ENCODE measurements at places on chromosomes 16 and 17.

DNA sequence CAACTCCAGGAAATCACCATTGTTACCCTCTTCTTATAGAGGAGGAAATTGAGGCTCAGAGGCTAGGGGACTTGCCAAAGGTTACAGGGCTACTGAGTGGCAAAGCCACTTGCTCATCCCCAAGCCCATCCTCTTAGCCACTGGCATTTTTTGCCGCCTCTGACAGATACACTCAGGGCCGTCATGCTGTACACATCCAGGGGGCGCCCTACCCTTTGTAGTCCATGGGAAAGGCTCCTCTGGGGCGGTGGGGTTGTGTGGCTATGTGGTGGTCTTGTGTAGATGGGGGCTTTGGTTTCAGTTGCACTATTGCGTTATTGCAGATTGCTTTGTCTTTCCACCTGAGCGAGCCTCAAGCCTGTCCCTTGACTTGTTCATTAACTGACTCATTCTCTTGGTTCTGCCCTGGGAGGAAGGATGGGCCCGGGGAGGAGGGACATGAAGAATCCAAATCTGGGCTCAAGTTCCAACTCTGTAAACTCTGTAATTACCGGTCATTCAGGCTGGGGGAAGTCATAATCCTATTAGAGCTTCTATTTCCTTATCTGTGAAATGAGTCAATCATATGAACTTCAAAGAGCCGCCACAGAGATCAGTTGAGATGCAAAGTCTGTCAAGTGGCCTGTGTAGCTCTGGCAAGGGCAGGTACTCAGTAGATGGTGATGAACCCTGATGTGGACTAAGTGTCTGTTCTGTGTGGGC, 2.8 kb downstream of the NOS2 start:
- DNase-seq, result no peak

DNA sequence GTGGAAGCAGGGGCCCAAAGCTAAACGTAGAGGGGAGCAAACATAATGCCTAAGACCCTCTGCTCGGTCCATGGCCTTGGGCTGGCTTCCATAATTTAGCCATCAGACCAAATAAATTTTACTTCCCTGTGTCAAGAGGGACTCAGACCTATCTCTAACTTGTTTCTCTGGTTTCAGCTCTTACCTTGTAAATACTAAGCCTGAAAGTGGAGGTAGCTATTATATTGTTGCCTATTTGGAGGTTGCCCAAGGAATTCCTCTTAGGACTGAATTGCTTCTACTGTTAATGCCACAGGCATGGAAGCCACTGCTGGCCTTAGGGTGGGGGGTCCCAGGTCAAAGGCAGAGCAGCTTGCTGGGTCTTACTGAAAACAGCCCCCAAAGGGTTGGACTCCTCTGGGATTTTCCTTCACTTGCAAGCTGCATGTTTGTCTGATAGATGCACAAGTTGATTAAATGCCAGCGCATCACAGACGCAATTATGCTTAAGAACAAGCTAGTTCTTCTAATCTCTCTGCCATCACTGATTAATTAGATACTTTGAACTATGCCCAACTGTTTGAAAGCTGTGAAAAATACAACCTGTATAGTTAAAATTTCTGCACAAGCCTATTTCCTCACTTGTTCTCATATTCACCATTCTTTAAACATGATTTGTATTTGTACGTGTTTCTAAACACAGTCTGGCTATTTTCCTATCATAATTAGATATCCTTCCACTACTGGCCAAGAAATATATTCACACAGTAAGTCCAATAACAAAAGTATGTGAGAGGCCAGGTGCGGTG, 67.9 kb upstream of the HAS3 start:
- DNase-seq, result no peak

- no peak for DNase-seq
Observed at GRCh38 chr17:8109661-8110455, 8.5 kb downstream of the ALOXE3 start.

- DNase-seq, result no peak
Observed at GRCh38 chr17:60315650-60316049, 76.3 kb downstream of the USP32 start.

GRCh38 chr17:61458421-61459141, 6.4 kb downstream of the TBX4 start:
- no peak for DNase-seq

- DNase-seq, result no peak
Observed at GRCh38 chr17:10151667-10152496, 46.5 kb downstream of the GAS7 start.

Measured in NCI-H2107 (cell line).